ENCODE measurements at places on chromosomes 3 and 15.

DNA sequence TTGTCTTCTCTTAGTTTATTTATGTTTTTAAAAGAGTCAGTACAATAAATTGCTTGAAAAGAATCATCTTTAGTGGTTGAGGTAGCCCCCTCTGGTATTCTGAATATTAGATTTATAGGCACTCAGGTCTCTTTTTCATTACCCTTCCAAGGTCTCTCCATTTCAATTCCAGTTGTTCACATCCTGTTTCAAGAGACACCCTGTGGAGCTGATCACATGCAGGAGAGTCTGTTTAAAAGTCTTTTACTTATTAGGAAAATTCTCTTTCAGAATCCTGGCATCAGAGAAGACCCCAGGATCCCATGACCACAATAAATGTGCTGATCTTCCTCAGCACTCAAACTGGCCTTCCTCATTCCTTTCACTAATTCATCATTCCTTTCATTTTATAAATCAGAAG, 195.7 kb downstream of the ZIC4 start:
- no peak for DNase-seq

- DNase-seq: no peak
Measured at GRCh38 chr3:5809586-5810246, 622.2 kb downstream of the EDEM1 start.

- no peak for DNase-seq
Measured at GRCh38 chr3:9615003-9615628, 34.2 kb upstream of the MTMR14 start.

DNA sequence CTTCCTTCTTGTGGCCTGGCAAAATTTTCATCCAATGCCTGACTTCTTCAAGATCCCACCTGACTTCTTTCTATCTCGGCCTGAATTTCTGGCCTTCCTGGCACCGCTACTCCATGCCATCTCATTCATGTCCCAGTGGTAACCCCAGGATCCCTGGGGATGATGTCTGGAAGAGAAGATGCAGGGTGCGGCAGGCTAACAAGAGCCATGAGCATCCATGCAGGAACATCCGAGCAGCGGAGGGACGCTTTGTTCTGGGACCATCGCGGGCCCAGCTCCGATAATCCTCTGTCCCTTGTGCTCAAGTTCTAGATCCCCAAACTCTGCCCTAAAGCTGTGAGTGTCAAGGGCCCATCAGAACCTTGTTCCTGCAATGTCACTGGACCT, 10.9 kb downstream of the MYL3 start:
- no peak for DNase-seq

GRCh38 chr3:113084777-113085176, 94.0 kb downstream of the GTPBP8 start:
- no peak for DNase-seq

GRCh38 chr3:4508048-4508981, 15.2 kb downstream of the ITPR1 start:
- DNase-seq: no peak
